H1 (cell line): ENCODE measurements at places on chromosomes 1 and 21.
A peak's percentile ranks its signal among the peaks of the same experiment; 100 is the strongest.

DNA sequence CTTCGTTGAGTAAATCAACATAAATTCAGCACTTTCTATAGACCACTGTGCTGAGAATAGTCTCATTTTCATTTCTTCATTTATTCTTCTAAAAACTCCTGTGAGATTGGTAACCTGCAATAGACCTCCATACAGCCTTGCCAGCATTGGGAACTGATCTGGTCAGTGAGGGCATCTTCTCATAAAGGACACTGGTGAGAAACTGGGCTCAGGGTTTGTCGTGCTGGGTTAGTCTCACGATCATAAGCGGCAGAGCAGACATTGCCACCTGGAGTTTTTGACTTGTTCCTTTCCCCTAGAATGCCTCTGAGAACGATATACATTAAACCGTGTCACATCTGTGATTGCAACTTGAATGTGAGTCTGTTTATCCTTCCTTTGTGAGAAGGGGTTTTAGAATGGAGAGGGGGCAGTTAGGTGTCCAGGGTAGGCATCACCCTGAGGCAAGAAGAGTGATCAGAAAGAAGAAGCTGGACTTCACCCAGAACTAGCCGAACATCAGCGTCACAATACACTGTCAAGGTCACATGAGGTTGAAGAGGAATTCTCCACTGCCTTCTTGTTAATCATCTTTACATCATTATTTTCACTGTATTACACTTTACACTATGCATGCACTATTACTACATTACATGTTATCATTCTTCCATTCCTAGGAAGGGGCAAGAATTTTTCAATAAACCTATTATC lies 1.4 kb upstream of the TTLL7 start:
- DNase-seq: no peak

GRCh38 chr1:113388017-113388620 lies 2.2 kb upstream of the MAGI3 start:
- no peak for DNase-seq

GRCh38 chr21:39631842-39632562 lies 19.3 kb downstream of the B3GALT5 start:
- no peak for DNase-seq

GRCh38 chr1:184422490-184423233 lies 35.8 kb downstream of the C1orf21 start:
- DNase-seq: no peak

- DNase-seq: no peak
Observed at GRCh38 chr1:40831001-40831732, 31.0 kb downstream of the CITED4 start.

DNA sequence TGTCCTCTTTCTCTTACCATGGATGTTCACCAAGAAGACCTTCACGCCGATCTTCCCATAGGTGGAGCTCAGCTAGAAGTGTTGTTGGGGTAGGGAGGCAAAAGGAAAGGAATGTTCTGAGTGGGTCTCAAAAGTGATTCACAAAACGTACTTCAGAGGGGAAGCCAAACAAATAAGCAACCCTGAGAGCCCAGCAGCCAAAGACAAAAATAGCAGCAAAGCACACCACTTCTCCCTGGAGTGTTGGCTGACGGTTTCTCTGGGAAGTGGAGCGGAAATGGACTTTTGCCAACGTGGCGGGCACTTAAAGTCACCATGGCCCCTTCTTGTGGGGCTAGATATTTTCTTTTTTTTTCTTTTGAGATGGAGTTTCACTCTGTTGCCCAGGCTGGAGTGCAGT lies 23.1 kb downstream of the SLC26A9 start:
- DNase-seq: no peak

DNA sequence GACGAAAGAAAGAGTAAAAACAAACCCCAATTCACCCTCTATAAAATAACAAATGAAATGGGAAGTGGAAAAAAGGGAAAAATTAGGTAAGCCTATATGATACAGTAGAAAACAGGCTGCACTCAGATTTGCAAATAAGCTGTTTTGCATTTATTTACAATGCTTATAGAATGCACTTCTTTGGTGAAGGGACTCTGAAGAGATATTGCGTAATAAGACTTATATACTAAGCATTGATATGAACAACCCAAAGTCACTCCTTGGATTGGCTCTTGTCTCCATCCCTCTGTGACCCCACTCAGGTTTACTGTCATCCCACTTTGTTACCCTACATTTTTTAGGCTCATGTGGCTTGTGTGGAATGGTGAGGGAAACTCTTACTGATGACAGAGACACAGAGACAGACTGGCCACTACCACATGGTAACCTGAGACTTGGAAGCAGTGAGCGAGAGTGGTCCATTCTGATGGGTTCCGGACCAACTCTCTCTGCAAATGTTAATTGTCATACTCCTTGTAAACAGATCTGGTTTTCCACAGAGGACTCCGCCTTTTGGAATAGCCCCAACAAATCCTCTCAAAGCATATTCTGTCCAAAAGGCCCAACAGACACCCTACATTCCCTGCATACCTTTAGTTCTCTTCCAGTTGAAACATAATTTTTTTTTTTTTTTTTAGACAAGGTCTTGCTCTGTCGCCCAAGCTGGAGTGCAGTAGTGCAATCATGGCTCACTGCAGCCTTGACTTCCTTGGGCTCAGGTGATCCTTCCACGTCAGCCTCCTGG lies 11.0 kb downstream of the GSTM5 start:
- DNase-seq: no peak

GRCh38 chr21:14259747-14260146 lies 43.8 kb downstream of the RBM11 start:
- no peak for DNase-seq

DNA sequence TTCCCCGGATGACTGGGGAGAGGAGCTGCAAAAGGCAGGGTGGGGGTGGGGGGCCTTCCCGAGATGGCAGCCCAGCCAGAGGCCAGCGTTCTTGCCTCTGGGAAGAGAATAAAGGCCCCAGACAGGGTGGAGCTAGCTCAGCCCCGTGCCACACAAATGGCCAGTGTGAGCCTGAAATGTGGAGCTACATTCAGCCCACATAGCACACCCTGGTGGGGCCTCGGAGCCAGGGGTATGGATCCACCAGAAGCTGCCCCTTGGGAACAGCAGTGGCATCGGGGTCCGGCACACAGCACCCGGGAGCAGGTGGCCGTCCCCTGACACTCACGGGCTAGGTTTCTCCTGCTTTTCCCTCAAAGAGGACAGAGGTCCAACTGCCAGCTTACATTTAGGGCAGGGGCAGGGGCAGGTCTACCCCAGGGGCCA lies 93.9 kb downstream of the PDE9A start:
- no peak for DNase-seq

DNA sequence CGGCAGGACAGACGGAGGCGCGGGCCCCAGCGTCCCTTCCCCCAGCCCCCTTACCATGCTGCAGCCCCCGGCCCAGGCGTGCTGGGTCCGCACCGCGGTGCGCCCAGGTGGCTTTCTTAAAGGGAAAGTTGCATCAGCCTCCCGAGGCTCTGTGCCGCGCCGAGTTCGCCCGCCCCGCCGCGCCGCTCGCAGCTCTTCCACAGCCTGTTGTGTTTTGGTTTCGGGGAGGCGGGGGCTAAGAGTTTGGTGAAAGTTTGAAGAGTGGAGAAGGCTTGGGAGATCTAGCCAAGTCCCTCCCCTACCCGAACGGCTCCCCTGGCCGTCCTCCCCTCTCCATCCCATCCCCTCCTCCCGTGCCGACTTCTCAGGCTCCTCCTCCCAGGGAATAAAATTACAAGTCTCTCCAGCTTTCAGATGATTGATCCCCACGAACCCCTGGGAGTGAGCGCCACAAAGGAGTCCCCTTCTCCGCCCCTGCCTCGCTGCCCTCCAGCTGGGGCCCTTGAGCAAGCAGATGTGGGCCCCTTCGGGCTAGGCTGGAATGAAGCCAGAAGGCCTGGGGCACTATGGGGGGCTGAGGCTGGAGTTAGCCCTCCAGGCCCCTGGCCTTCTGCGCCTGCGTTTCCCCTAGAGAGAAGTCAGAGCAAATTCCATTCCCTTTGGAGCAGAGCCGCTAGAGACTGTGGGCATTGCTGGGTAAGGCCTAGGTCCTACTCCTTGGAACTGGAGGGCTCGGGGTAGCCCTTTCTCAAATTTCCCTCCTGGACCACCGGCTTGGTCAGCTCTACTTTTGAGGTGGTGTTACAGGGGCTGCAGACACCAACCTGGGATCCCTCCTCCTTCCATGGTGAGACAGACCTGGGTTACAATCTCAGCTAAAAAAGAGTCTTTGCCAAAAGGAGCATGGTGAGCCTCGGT lies at the start of gene SLC6A9:
Gene SLC6A9, minus strand, starts transcription at position 211 of the 918 bp plus-strand sequence. CDS start 7,185 bp downstream, outside the sequence.
- DNase-seq: peak; percentile 47

- DNase-seq: no peak
Observed at GRCh38 chr1:176157995-176158394, 49.1 kb downstream of the COP1 start.

DNA sequence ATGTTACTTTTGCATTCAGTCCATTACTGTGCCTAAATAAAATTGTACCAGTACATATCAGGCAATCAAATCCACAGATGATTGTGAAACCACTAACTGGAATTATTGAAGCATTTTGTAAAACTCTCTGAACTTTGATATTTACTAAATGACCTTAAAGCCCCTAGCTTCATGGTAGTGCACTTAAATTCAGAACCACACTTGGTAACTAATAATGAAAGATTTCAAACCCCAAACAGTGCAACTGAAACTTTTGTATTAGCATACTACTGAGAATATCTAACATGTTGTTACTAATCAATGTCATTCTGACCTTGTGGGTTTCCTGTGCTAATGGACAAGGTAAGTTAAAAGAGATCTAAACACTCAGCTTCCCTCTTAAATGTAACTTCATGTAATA lies at the start of gene CFHR3:
Gene CFHR3, plus strand, starts transcription at position 238 of the 400 bp plus-strand sequence. Its CDS starts 47 bp downstream, at position 285.
- DNase-seq: no peak

DNA sequence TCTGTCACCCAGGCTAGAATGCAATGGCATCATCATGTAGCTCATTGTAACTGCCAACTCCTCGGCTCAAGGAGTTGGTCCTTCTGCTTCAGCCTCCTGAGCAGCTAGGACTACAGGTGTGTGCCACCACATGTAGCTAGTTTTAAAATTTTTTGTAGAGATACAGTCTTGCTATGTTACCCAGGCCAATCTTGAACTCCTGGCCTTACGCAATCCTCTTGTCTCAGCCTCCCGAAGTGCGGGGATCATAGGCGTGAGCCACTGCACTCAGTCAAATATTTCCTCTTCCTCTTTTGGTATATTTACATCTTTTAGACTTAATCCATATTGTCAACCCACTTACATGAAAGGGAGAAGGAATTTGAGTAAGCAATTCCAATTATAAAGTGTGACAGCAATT lies 121.1 kb downstream of the EVI5 start:
- no peak for DNase-seq

GRCh38 chr1:18697541-18697940 lies 66.9 kb downstream of the PAX7 start:
- no peak for DNase-seq

DNA sequence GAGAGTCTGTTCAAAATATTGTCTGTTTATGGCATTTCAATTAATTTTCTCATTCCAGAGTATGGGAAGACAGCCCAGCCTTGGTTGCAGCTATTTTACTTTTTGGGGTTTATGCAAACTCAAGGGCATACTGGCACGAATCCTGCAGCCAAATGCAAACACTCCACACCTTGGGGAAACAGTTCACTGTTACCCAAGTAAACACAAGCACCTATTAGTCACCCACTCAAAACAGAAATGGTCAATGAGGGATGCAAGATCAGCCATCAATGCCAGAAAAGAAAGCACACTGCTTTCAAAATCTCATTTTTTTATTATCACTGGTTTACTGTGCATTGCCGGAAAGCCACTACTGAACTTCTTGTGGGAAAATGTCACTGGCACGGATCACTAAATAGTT lies 170.6 kb downstream of the RUNX1 start:
- no peak for DNase-seq

DNA sequence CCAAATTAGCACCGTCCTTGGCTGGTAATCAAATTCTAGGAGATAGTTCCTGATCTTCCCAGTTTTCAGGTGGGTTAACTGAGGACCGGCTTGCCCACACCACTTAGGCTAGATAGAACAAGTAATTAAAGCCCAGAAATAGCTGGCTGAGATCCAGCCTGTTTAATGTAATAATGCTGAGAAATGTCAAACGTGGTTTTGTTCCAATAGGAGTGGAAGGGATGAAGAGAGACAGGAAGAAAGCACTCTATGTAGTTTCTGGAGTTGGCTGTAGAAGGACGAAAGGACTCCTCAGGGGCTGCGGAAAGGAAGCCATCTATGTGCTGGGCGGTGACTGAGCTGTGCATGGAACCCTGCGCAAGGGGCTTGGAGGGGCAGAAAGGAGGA lies 18.6 kb downstream of the NAV1 start:
- DNase-seq: no peak

DNA sequence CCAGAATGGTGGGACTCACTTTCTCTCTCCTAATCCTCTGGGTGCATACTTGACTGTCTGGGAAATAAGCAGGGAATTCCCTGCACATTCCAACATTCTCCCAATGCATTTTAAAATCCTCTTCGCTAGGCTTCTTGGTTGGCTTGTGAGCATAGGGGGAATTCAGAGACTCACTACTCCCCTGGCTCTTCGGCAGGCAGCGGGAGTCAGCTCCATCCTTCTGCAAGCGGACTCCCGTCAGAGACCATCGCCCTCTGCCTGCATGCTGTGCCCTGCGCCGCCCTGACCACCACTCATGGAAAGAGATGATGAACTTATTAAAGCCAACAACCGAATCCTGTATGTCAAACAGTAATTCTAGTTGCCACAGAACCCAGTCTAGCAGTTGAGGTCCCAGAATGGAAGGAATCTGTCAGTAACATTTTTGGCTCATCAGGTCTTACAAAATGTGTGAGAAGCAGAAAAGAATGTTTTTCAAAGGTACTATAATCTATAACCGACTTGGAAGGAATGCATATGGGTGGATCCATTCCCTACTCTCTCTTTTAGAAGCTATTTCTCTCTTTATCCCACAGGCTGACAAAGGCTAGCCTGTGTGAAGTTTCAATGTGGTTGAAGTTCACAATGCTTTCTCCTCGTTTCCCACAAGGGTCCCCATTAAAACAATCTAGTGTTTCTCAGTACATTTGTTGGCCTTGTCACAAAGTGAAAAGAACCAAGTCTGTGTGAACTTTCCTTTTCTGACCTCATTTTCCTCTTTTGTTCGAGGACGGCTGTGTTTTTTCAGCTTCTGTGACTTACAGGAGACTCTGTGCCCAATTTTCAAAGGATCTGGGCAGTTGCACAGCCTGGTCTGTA lies 119.1 kb upstream of the ADAR start:
- no peak for DNase-seq

GRCh38 chr1:89980605-89981004 lies 14.3 kb upstream of the ZNF326 start:
- no peak for DNase-seq

DNA sequence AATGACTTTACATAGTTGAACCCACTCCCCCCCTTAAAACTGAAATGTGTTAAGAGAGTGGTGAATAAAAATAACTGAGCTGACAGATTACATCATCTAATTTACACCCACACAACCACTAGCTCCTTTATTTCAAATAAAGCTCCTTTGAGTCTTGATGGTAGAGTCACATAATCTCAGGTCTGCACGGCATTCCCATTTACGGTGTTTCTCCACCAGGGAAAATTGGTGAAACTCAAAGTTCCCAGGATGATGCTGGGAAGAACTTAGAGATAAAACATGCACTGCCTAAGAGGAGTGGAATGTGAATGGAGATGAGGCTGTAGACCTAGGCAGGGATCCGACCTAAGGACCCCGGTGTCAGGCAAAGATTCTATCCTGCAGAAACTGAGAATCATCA lies 727.8 kb upstream of the ADAMTS5 start:
- no peak for DNase-seq

- no peak for DNase-seq
Observed at GRCh38 chr1:115648717-115649691, 7.2 kb downstream of the VANGL1 start.

GRCh38 chr1:235552146-235552716 lies 48.0 kb upstream of the B3GALNT2 start:
- no peak for DNase-seq
